ENCODE measurements at places on chromosomes 2 and 18.

DNA sequence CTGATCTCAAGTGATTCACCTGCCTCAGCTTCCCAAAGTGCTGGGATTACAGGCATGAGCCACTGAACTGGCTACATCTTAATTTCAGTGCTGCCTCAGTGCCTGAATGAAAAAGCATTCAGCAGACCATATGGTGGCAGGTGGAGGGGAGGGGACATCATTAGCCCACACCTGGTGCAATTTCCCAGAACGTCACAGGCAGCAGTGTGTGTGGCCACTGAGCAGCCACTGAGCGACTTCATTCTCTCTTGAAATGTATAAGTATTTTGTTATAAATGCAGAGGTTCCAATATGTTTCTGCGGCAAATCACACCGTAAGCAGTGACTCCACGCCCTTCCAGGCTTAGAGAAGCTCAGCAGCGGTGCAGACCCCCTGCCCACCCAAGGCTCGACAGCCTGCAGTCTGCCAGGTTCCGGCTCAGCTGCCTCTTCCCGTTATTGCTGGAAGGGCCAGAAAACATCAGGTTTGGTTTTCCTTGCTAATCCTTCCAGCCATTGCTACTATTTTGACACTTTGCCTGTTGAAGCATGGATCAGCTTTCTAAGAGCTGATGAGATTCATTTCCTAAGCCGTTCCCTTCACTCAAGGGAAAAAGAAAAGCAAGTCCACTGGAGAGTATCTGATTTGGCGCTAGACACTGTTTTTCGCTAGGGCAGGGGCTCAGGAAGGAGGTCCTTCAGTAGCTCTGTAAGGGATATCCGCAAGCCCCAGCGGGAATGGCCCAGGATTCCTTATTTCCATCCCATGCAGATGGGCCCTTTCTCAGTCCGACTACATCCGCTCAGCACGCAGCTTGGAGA, 250.7 kb downstream of the VAPA start:
- DNase-seq: no peak

GRCh38 chr2:238426568-238427434, at the start of gene ASB1:
ASB1 (plus strand) TSS chr2:238426927; CDS start chr2:238427071, 144 bp downstream.
- DNase-seq: no peak

DNA sequence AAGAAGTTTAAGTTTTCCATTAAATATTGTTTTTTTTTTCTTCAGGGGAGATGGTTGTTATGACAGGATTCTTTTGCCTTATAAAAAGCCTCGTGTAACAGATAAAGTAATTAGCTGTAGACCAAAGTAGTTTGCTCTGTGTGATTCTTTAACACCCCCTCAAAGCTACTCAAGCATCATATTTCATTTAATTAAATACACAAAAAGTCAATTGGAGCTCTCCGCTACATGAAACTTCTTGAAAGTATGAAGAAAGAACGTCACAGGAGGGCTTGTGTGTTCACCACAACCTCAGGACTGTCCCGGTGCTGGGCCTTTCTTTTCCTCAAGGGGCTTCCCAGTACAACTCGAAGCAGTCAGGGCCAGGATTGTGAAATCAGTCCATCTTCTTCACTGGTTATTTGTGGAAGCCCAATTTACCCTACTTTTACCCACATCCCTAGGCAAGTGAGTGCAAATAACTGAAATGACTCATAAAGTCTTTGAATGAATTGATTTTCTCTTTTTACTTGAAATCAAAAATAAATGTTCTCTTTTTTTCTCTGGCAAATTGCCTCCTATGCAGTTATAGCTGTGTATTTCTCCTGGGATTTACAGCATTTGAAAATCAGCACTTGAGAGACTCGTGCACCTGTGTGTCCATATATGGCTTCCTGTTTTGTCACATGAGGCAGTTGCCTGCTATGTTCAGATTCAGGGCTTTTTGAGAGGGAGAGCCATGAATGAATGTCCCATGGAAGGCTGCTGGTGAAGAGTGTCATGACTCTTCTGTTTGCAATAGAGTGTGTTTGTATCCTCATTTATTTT, 48.6 kb downstream of the LINC00305 start:
- no peak for DNase-seq

- no peak for DNase-seq
Measured at GRCh38 chr2:224407241-224407701, 5.4 kb upstream of the FAM124B start.

Measured in fibroblast of skin of left biceps (primary cell).